ENCODE measurements at places on chromosomes 12 and 14.

DNA sequence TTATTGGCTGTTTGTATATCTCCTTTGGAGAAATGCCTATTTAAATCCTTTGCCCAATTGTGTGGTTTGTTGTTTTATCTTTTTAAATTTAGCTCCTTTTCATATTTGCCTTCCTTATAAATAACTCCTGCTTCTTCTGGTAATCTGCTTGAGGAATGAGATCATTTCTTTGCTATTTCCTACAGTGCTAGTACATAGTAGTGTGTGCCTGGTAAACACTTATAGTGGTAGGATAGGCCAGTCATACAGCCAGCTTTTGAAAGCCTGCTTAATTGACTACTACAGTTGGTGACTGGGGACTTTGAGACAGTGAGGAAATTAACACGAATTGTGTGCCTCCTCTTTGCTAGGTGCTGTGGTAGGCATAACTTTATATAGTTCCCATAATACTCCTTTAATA, 68.7 kb downstream of the BORCS5 start:
- no peak for DNase-seq

GRCh38 chr12:71236133-71236660, 78.4 kb upstream of the TSPAN8 start:
- DNase-seq: no peak

DNA sequence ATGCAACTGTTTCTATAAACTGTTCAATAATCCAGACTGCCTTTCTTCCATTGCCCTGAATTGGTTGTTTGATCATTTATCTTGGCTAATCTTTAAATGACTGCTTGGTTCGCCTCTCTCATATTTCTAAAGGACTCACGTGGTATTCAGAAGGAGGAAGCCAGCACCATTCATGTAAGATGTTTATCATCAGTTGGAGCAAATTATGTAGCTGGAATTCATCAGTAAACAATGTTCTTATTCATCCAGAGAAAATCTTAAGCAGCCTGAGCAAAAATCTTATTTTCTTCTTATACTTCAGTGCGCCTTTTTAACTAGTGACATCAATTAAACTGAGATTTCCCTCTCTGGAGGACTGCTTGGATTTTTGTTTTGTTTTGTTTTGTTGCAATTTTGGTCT, 538.7 kb upstream of the TMEM132C start:
- DNase-seq: no peak

DNA sequence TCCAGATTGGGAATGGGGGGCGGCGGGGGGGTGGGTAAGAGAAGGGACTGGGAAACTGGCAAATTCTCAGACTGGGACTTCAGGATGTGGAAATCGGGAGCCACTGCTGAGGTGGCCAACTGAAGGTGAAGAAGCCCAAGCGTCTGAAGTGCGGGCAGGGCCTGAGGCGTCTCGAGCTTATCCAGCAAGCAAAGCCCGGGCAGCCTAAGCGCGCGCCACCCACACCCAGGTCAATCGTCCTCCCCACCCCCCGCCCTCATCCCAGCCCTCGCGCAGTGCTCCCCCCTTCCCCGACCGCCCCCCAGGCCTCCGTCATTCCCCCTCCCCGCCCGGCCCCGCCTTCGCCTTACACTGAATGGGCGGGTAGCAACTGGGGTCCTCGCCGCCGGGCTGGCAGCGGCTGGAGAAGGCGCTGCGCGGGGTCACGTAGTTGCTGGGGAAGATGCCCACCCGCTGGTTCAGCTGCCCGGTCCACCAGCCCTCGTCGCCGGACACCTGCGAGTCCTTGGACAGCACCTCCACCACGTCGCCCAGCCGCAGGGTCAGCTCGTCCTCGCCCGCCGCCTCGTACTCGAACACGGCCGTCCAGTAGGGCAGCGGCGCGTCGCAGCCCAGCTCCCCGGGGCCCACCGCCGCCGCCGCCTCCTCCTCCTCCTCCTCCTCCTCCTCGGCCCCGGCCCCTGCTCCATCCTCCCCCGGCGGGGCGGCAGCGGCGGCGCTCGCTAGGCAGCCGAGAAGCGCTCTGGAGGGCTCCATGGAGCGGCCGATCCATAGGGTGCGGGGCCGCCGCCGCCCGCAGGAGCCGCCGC, 693 bp downstream of the MAP3K9 start:
- DNase-seq: peak; percentile 49

DNA sequence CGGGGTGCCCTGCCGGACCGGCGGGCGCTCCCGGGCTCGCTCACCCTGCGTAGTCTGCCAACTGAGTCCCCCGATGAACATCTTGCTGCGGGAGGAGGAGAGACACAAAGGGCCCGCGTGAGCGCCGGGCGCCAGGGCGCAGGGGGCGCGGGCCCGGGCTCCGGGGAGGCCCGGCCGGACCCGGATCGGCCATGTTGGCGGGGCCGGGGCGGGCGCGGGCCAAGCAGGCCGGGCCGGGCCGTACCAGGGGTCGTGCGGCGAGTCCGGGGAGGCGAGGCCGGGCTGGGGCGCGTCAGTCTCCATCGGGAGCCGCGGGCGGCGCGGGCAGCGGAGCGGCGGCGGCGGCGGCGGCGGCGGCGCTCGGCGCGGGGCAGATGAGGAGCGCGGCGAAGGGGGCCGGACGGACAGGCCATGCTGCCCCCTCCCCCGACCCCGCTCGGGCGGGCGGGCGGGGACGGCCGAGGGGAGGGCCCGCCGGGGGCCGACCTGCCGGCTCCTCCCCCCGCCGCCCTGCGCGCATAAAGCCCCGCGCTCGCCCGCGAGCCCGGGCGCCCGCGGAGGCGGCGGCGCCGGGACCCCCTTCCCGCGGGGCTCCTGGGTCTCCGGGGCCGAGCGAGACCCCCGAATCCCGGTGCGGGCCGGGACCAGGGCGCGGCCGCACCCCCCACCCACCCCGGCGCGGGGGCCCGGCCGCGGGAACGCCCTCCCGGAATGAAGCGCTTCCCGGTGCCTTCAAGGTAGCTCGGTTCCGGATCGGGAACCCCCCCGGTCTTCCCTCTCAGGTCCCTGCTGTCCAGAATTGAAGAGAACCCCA, at the start of gene MSI1:
Gene MSI1 (minus strand): TSS at position 376 of the 814 bp plus-strand sequence. CDS start 73 bp downstream, at position 303.
- no peak for DNase-seq

- DNase-seq: no peak
Observed at GRCh38 chr12:89161557-89161956, 190.7 kb downstream of the DUSP6 start.

DNA sequence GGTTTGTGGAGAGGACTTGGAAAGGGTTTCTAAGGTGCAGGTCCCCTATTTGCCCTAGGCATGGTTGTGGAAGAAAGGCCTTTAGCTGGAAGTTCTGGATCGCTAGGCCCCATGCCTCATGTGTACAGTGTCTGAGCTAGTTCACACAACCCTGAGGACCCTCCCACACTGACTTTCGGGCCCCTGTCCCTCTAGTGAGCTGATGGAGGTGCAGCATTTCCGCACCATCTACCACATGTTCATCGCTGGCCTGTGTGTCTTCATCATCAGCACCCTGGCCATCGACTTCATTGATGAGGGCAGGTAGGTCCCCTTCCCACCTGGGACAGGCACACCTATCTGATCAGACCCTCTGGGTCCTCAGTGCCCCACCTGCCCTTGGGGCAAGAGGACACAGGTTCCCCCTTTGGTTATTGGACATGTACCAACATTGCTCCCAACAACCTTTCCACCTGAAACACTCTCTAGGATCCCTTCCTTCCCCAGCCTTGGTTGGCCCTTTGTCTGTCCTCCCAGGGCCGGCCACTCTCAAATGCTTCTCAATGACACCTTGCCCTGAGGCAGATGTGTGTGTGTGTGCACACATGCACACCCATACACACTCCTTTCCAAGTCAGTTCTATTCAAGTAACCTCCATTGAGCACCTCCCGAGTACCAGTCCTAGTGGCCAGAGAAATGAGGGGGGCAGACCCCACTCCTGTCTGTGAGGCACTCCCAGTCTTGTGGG, 2.6 kb downstream of the SOAT2 start:
- no peak for DNase-seq

DNA sequence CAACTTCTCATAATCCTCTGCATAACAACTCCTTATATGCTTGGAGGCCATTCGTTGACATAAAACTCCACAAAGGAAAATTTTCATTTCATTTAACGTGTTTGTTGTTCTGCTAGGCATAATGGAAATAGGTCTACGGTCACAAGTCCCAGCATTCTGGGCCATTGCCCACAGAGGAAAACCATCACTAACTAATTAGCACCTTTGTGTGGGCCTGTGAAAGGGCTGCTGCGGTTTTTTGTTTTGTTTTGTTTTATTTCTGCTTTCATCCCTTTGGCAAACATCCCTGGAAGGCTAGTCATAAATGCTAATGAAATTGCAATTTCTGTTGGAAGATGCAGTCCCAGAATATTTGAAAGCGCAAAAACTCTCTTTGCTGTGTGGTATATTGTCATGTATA, 180.3 kb downstream of the RMST start:
- no peak for DNase-seq

DNA sequence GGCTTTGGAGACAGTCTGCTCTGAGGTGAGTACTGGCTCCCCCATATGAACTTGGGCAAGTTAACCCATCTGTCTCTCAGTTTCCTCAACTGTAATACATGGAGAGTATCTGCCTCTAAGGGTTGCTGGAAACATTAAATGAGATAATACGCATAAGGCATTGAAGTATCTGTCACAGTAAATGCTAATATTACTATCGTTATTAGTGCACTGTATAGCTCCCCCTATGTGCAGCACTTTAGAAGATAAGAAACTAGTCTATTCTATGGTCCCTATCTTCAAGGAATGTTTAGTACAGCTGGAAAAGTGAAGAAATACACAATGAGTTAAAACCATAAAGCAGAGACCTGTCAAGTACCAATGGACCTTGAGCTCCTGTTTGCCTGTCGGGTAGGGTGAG, 51.7 kb upstream of the CFL2 start:
- no peak for DNase-seq

GRCh38 chr12:123076604-123077297, 74.1 kb downstream of the PITPNM2 start:
- DNase-seq: peak; percentile 69

GRCh38 chr14:84707830-84708229, 822.1 kb upstream of the FLRT2 start:
- DNase-seq: no peak

Data from GM10248 (cell line).